NCI-H2029 treated with DMSO at 0.1 percent for 48 hours (cell line): ENCODE measurements at places on chromosomes 6 and 20.
A peak's percentile ranks its signal among the peaks of the same experiment; 100 is the strongest.

- peak; percentile 87 for DNase-seq
Observed at GRCh38 chr6:111417181-111417585, 65.8 kb downstream of the REV3L start.

- DNase-seq, result no peak
Observed at GRCh38 chr20:17705916-17706315, 6.2 kb downstream of the BANF2 start.

GRCh38 chr20:60695226-60696000 lies 556.6 kb upstream of the CDH4 start:
- DNase-seq, result no peak

- DNase-seq, result no peak
Observed at GRCh38 chr6:26240157-26241032, 124.6 kb upstream of the BTN3A2 start.

DNA sequence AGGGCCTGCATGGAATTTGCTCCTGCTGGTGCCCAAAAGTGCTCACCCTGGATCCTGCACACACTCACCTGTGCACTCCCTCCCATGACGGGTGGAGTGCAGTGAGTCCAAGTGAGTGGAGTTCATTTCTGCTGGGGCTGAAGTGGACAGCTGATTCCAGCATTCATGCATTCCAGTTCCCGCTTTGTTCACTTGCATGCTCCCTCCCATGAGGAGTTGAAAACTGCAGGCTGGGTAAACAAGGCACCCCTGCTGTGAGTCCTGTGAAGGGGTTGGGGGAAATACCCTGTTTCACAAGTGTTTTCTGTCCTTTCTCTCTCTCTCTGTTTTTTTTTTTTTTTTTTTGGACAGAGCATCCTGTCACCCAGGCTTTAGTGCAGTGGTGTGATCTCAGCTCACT lies 454.1 kb upstream of the NOX3 start:
- DNase-seq, result no peak

DNA sequence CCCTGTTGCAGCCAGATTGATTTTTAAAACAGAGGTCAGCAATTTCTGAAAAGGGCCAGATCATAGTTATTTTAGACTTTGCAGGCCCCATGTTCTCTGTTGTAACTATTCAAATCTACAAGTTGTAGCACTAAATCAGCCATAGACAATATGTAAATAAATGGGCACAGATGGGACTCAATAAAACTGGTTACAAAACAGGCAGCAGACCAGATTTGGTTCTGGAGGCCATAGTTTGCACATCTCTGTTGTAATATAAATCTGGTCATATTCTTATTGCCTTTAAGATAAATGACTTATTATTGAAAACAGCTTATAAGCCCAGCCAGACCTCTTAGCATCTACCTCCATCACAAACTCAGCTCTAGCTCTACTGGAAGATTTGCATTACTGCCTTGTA lies 114.0 kb upstream of the ARG1 start:
- DNase-seq, result no peak

GRCh38 chr6:143806282-143807102 lies 36.6 kb upstream of the LTV1 start:
- DNase-seq, result no peak

GRCh38 chr6:134097114-134097707 lies 44.8 kb upstream of the SLC2A12 start:
- DNase-seq, result peak; percentile 45

GRCh38 chr6:40299681-40300080 lies 287.5 kb downstream of the LRFN2 start:
- DNase-seq, result no peak

DNA sequence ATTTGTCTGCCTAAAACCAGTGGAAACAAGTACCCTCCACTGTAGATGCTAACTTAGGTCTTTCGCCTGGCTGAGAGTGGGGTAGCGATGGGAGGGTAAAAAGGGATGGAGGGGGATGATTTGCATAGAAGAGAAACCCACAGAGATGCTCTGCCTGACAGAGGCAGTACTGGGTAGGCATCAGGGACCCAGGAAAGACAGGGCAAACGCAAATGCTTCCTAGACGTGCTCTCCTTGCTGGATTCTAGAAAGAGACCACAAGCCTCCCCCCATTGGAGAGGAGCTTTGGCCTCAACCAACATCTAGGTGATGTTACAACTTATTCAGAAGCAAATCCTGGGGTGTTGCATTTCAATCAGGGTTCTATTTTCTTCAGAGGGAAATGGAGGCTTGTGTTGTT lies 3.2 kb downstream of the OLIG3 start:
- DNase-seq, result no peak

DNA sequence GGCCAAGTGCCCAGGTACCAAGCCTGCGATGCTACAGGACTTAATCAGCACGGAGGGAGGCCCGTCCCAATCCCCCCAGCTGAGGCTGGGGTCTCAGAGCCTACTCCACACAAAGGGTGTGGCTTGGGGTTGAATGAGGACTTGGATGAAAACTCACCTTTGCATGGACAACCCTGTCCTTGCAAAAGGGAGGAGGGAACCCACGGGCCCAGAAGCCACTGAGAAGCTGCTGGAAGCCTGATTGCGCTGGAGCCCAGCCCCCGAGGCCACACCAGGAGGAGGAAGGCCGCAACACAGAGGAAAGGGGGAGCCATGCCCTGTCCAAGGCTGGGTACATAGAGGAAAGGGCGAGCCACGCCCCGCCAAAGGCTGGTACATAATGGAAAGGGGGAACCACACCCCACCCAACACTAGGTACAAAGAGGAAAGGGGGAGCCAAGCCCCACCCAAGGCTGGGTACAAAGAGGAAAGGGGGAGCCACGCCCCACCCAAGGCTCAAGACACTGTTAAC lies 158.8 kb downstream of the DLL1 start:
- DNase-seq, result no peak
